ENCODE measurements at places on chromosomes 6 and 20. TPM values are rescaled to one million over a fixed set of nuclear protein-coding genes. Genes with fewer than 3 reads are reported as not detected.

GRCh38 chr6:101830501-101831031 lies 437.1 kb downstream of the GRIK2 start:
- no peak for DNase-seq

DNA sequence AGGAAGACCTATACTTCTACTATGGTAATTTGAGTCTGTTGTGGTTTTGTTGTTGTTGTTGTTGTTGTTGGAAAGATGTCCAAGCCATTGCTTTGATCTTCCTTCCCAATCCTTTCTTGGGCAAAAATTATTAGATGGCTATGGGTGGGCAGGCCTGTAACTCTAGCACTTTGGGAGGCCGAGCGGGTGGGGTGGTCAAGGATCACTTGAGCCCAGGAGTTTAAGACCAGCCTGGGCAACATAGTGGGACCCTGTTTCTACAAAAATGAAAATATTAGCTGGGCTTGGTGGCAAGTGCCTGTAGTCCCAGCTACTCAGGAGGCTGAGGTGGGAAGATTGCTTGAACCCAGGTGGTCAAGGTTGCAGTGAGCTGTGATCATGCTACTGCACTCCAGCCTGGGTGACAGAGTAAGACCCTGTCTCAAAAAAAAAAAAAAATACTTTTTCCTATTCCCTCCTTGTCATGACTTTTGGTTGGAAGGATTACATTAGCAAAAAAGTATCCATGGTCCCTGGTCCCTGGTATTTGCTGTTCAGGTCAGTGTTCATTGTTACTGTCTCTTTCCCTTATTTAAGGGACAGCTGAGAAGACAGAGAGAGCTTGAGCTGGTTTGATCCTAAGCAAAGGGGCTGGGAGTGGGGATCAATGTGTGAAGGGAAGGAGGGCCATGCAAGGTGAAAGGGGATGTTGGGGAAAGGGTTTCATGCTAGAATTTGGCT lies 11.7 kb downstream of the NEU1 start:
- DNase-seq, result no peak

- no peak for DNase-seq
These were observed 91.6 kb upstream of the DST start for GRCh38 chr6:56734335-56734734.

- no peak for DNase-seq
These were observed 7.7 kb upstream of the LRRN4 start for GRCh38 chr20:6061544-6061943.

DNA sequence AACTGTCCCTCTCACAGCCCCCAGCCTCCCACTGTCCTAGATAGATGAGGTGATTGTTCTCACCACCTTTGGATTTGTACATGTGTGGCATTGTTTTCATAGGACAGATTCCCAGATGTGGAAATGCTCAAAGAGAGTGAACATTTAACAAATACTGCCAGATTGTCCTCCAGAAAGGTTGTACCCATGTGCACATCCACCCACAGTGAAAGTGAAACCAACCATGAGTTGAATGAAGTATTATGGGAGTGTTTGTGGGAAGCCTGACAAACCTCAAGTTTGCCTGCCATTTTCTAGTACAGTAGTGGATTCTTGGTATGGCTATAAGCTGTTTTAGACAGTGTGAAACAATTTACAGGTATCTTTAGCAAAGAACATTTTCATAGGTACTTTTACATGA lies 42.7 kb downstream of the ANKRD6 start:
- DNase-seq, result no peak

DNA sequence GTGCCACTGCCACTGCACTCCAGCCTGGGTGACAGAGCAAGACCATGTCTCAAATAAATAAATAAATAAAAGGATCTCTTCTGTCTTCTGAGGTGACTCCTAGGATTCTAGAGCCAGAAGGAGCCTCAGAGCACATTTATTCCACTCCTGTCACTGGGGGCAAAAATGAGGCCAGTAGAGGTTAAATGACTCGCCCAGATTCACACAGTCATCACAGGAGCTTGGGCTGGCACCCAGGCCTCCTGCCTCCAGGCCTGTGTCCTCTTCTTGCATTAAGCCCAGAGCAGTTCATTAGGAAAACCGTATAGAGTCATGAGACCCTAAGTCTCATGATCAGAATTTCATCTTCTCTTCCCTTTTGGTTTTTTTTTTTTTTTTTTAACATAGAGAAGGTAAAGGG lies 243.3 kb downstream of the NRN1 start:
- no peak for DNase-seq

Gene KIF6
- 0.26 TPM for total RNA-seq

DNA sequence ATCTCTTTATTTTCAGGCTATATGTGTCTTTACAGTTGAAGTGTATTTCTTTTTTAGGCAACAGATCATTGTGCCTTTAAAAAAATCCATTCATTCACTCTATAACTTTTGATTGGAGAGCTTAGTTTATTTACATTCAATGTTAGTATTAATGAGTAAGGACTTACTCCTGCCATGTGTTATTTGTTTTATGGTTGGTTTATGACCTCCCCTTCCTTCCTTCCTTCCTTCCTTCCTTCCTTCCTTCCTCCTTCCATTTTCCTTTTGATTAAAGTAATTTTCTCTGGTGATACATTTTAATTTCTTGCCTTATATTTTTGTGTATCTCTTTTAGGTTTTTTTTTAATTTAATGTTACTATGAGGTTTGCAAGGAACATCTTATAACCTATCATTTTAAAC lies 1005.3 kb upstream of the EPHA7 start:
- no peak for DNase-seq

DNA sequence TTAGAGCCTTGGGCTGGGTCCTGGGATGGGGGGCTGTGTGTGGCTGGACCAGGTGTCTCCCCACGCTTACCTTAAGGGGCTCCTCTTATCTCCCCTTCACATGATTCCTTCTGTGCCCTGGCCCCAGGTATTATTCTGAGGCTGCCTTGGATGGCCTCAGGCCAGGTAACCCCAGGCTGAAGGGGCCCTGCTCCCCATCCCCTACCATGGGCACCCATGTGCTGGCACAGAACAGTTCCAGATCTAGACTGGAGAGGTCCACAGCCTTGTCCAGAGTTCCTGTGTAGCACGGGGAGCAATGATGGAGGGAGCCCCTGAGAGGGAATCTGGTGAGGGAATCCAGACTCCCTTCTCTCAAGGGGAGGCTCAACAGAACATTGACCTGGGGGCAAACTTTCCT lies 32.1 kb downstream of the MOCS1 start:
- peak; percentile 30 for DNase-seq

Gene DEFB126
- not detected for total RNA-seq

- no peak for DNase-seq
These were observed 857.6 kb upstream of the SLC35B3 start for GRCh38 chr6:9292975-9293374.

GRCh38 chr20:59042151-59042795 lies at the start of gene PRELID3B:
Gene PRELID3B (minus strand): TSS chr20:59042786. CDS start chr20:59042730, 56 bp downstream.
- DNase-seq, result no peak

Gene SIGLEC1
- 45.1 TPM for total RNA-seq

DNA sequence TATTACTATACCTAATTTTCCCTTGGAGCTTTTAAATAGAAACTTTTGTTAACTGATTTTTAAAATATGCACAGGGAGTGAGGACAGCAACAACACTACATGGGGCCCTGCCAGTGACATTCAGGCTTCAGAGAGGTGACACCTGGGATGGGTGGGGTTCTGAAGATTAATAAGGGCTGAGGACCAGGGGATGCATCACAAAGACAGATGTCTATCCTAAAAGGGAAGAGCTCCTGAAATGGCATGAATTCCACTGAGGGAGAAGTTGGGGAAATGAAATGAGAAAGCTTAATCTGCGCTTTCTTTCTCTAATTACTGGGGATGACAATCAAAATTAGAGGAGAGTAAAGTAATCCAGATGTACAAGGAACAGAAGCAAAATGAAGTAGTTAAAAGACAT lies 162.8 kb downstream of the BTBD9 start:
- DNase-seq, result no peak

- no peak for DNase-seq
These were observed 394.4 kb downstream of the CDH26 start for GRCh38 chr20:60352596-60352995.

DNA sequence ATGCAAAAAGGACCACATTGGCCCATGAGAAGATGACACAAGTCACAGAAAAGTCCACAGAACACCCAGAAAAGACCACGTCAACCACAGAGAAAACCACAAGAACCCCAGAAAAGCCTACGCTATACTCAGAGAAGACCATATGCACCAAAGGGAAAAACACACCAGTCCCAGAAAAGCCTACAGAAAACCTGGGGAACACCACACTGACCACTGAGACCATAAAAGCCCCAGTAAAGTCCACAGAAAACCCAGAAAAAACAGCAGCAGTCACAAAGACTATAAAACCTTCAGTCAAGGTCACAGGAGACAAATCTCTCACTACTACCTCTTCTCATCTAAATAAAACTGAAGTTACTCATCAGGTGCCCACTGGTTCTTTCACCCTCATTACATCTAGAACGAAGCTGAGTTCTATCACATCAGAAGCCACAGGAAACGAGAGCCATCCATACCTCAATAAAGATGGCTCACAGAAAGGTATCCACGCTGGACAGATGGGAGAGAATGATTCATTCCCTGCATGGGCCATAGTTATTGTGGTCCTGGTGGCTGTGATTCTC lies 11.2 kb downstream of the MUCL3 start:
- DNase-seq, result no peak

- no peak for DNase-seq
These were observed 39.9 kb downstream of the LMBRD1 start for GRCh38 chr6:69756907-69757306.

DNA sequence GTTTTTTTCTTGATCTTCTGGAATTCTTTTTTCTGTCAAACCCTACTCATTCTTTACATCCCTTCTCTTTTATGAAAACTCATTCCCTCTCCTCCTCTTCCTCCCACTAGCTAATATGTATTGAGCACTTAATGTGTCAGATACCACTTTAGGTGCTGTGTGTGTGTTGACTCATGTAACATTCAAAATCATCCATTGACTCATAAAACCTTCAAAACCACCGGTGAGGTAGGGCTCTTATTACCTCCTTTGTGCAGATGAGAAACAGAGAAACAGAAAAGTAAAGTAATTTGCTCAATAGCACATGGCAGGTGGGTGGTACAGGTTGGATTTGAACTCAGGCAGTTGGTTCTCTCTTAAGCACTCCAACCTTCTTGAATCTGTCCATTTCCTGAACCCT lies 136.3 kb upstream of the NEDD9 start:
- no peak for DNase-seq

Gene MYT1
- total RNA-seq, result not detected

GRCh38 chr20:32924781-32925180 lies 66.1 kb downstream of the EFCAB8 start:
- DNase-seq, result peak; percentile 69
